ENCODE measurements at places on chromosomes 2 and 18.

- peak; percentile 25 for DNase-seq
Observed at GRCh38 chr2:230327418-230328154, 593 bp downstream of the SP140L start.

DNA sequence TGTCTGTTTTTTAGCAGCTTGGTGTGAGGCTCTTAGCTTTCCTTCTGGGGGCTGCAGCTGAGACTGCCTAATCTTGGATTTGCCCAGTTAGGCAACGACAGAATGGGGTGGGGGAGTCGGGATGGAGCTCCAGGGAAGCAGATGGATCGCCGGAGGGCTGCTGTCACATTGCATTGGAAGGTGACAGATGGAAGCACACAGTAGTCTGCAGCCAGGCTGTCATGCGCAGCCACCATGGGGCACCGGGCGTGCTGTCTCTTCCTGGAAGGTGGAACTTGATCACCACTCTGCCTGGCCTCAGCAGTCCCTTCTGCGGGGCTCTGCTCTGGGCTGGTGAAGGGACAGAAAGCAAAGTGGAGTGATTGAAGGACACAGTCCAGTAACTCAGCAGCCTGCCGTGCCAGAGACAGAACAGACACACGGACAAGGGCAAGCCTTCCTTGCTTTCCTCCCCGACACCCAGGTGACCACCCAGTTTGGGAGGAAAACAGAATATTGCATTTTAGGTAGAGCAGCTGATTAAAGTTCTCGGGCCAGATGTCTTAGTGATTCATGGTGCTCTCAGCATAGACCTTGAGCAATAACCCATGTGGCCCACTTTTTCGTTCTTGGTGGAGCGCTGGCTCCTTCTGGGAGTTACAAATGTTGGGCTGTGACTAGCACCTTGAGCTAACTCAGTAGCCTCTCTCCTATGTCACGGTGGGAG is 40.9 kb downstream of the RNF144A start:
- no peak for DNase-seq

DNA sequence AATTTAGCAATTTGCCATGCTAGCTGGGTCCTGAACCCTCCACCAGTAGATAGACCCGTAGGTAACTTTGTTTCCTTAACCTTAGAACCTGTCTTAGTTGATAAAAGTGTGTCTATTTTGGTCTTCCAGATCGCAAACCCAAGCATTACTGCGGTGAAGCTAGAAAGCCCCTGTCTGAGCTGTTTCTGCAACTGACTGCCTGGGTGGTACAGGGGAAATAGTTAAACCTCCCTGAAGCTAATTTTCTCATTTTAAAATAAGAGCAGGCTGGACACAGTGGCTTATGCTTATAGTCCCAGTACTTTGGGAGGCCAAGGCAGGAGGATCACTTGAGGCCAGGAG is 101.7 kb upstream of the MSH2 start:
- DNase-seq = no peak

DNA sequence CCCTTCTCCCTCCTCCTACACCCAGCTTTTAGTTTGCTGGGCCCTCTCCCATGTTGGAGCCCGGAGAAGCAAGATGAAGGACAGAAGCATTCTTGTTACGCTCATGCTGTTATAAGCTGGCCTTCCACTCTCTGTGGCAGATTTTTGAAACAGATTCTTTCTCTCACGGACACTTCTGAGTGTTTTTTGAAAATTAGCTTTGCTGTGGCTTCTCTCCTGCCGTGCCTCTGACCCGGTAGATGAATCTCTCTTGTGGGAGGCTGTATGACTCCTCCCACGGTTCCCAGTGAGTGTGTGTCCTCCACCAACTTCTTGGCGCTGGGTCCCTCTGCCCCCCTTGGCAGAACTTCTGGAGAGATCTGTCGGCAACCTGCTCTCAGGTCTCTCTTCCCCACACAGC is 269.3 kb upstream of the MYT1L start:
- DNase-seq = no peak

DNA sequence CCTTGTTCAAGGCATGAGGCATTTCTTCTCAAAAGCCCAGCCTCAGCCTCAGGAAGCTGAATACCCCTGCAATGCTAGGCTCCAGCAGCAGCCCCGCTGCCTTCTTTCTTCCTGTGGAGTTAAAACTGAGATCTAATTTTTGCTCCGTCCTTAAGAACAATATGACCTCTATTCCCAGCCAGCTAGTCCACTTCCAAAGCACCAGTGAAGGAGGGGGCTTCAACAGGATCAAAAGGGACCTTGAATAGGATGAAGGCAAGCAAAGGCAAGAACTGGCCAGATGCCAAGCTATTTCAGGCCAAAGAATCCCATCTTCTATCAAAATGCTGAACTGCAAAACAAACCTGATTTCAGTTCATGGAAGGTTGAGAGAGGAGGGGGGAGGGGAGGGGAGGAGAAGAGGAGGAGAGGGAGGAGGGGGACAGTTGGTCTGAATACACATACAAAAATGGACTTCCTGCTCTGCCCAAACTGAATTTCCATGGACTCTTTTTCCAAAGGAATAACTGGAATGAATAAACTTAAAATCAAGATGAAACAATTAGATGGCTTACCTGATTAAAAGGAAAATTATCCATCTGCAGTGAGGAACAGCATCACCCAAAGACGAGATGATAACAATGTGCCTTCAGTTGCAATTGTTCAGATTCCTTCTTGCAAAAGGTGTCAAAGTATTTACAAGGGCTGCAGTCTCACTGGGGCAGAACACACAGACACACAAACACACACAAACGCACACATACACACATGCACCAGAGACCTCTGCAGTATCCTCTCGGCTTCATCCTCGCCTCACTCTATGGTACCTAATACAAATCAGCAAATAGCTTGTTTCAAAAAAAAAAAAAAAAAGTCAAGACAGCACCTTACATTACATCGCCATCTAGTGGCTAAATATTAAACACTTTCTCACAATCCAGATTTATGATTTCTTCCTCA is at the start of gene SCN1A:
TSS of gene SCN1A (minus strand) at position 804 of the 939 bp plus-strand sequence. CDS start 54,399 bp downstream, outside the sequence.
- DNase-seq = peak; percentile 81

GRCh38 chr18:73697353-73697752 is 450.3 kb downstream of the FBXO15 start:
- no peak for DNase-seq

GRCh38 chr2:188523919-188524318 is 232.2 kb downstream of the GULP1 start:
- DNase-seq = peak; percentile 18

GRCh38 chr18:9029131-9029530 is 73.4 kb upstream of the NDUFV2 start:
- DNase-seq = no peak

All from PC-3 (cell line).